ENCODE measurements at places on chromosomes 3 and 15. TPM values are rescaled to one million over a fixed set of nuclear protein-coding genes. Genes with fewer than 3 reads are reported as not detected.

DNA sequence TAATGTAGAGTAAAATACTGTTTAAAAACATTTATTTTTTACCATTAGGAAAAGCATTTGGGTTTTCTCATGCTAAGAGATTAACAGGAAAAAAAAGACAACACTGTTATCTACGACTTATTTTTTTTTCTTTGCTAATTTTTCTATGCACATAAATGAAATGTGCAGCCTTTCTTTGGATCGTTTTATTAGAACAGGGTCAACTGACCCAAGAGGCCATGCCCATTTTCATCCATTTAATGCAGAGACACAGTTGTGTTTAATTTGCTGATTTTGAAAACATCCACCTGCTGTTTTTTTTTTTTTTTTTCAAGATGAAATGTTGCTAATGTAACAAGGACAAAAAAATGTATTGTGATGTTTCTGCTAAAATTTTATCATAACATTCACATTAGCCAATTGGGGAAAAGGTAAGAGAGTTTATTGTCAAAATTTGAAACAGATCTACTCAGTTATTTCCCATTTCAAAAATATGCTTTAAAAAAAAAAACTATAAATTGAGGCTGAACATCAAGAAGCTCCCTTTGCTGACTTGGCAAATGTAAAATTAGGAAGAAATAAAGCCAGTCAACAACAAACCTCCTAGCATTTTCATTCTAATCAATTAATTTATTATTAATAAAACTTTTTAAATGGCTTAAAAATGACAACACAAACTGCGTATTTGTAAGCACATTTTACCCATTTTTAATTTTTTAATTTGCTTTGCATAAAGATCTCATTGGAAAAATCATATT is 485.2 kb downstream of the ROBO2 start:
- DNase-seq: no peak

- no peak for DNase-seq
These were observed 16.3 kb upstream of the PCSK6 start for GRCh38 chr15:101505610-101506337.

- no peak for DNase-seq
These were observed 336.4 kb upstream of the SATB1 start for GRCh38 chr3:18761530-18761929.

- DNase-seq: no peak
These were observed 14.7 kb upstream of the RYR3 start for GRCh38 chr15:33296050-33296449.

Gene AHSG
- 0.24 TPM for total RNA-seq
